ENCODE measurements at places on chromosomes 12 and 14.

GRCh38 chr12:128959901-128960300 lies 106.6 kb downstream of the GLT1D1 start:
- no peak for DNase-seq

DNA sequence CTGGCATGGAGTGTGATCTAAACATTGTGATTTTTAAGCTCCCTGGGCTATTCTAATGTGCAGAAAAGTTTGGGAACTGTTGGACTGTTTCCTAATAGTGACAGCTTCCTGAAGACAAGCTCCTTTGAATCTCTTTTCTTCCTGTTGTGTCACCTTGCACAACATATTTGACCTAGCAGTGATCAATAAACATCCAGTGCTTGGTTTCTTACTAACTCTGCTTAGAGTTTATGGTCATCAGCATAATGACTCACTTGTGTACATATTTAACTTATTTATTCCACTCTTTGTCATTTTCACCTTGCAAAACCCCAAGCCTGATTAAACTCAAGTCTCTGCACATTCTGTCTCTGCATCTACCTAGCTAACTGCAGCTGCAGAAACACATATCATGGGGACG lies 27.3 kb upstream of the TBC1D30 start:
- DNase-seq = peak; percentile 34

- peak; percentile 20 for DNase-seq
Observed at GRCh38 chr14:73462048-73462715, 3.8 kb upstream of the NUMB start.

GRCh38 chr14:24137529-24138395 lies 1.8 kb downstream of the PSME1 start:
- no peak for DNase-seq

GRCh38 chr12:97235102-97235501 lies 227.5 kb upstream of the RMST start:
- no peak for DNase-seq

GRCh38 chr12:45660330-45660729 lies 69.2 kb upstream of the ARID2 start:
- peak; percentile 85 for DNase-seq

DNA sequence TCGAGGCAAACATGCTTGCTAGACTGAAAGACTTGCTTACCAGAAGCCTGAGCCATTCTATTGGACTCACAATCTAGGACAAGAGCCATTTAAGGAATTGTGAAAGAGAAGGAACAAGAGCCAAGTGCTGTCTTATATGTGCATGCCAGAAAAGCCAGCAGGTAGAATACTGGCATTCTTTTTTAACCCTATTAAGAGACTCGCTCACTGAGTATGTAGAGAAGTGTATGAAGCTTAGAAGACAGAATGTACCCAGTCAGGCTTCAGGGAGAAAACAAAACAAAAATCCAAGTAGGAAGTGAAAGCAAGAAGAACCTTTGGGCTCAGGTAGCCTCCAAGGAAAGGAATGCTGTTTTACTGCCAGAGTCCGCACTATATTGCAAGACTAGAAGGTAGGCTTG lies 65.9 kb downstream of the DCAF5 start:
- DNase-seq = peak; percentile 57

GRCh38 chr14:69574263-69574953 lies at the start of gene CCDC177:
CCDC177 (minus strand) TSS chr14:69574871; CDS start chr14:69573622, 1,249 bp downstream.
- DNase-seq = peak; percentile 76

DNA sequence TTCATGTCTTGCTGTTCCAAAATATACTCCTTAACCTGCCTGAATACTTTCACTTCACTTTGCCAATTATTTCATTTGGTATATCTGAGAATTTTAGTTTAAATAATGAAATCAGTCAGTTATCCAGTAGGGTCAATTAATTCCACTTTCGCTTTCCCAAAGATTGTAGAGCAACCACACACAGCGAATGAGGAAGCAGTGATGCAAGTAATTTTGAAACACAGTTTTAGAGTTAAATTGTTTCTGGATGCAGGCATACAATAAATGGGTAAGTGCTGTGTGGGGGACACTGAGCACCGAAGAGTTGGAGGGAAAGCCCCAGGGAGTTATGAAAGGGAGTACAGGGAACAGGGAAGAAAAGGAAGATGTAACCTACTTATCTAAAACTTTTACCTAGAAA lies 62.8 kb downstream of the TSHR start:
- no peak for DNase-seq

- DNase-seq = no peak
Observed at GRCh38 chr14:52329678-52330369, 15.7 kb downstream of the PTGER2 start.

DNA sequence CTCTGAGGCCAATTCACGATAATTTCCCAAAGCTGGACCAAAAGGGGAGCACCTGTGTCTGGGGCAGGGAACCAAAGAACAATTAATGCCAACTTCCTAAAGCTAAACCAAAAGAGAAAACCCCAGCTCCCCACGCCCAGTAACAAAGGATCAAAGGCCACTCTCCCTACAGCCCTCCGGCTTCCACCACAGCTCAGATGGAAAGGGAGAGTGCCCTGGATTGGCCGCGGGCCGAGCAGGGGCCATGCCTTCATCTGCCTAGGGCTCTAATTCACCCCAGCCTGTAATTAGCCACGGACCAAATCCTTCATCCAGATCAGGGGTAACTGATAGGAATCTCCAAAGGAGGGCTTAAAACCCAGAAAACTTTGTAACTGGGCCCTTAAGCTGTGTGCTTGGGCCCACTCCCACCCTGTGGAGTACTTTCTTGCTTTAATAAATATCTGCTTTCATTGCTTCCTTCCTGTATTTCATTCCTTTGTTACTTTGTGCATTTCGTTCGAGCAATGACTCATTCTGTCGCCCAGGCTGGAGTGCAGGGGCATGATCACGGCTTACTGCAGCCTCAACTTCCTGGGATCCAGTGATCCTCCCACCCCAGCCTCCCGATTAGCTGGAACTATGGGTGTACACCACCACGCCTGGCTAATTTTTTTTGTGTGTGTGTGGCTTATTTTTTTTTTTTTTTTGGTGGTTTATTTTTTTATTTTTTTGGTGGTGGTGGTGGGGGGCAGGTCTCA lies 65.5 kb upstream of the PPP4R3A start:
- DNase-seq = no peak

- DNase-seq = no peak
Observed at GRCh38 chr12:108527166-108527496, 12.1 kb downstream of the FICD start.

GRCh38 chr14:30337456-30337855 lies 221.5 kb upstream of the G2E3 start:
- DNase-seq = peak; percentile 18

DNA sequence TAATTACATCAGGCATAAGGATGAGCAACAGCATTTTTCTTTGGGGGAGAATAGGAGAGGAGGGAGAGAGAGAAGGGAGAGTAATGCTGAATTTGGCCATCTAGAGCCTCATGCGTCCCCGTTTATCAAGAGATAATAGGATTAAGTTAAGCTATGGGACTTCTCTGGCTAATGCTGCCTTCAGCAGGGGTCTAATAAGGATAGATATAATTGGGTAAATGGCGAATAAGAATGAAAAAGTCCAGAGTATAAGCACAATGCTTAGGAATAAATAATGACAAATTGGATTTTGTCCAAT lies 470.0 kb downstream of the EGLN3 start:
- DNase-seq = no peak

GRCh38 chr12:90977224-90977623 lies 22.2 kb upstream of the CCER1 start:
- no peak for DNase-seq

DNA sequence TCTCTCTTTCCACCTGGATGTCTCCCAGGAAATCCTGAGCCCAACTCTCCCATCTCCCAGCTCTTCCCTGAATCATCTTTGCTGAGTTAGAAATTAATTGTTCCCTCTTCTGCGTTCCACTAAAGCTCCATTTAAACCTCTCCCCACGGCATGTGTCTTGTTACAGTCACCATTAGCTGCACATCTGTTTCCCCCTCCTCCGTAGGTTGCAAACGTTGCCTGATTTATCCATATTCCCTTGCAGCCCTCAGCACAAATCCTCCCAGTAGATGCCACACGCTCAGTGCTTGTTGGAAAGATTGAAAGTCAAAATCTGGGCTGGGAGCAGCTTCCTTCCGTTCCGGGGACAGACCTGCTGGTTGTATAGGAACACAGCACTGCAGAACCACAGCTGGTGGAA lies 90.4 kb downstream of the SLC24A4 start:
- DNase-seq = no peak

GRCh38 chr12:51672334-51672733 lies 81.3 kb downstream of the SCN8A start:
- no peak for DNase-seq

GRCh38 chr12:130878193-130879185 lies 6.6 kb downstream of the RAN start:
- DNase-seq = no peak

DNA sequence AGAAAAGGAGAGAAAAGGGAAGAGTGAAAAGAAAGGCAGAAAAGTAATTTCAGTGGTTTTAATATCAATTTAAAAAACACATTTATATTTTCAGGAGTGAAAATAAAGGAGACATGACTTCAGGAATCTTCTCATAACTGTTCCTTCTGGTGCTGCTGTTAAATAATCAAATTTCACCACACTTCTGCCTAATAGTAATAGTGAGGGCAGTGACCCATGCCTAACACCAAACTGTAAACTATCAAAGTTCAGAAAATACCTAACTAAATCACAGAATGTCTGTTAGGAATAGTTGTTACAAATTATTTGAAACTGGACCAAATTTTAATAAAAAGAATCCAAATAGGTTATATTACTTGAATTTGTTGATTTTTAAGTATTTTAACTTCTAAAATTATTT lies 169.4 kb downstream of the RPL10L start:
- no peak for DNase-seq

- DNase-seq = no peak
Observed at GRCh38 chr14:87059060-87059839, 933.7 kb downstream of the GALC start.

- DNase-seq = no peak
Observed at GRCh38 chr14:103708750-103709187, 6.5 kb downstream of the XRCC3 start.

DNA sequence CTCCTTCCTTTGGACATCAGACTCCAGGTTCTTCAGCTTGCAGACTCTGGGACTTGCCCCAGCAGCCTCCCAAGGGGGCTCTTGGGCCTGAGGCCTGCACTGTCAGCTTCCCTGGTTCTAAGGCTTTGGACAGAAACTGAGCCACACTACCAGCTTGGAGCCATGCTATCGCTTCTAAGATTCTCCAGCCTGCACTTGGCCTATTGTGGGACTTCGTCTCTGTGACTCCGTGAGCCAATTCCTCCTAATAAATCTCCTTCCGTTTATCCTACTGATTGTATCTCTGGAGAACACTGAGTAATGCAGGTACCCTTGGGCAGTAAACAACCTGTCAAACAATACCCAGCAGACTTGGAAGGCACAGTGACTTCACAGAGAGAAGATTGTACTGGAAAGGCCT lies 24.9 kb upstream of the RHOJ start:
- peak; percentile 76 for DNase-seq

DNA sequence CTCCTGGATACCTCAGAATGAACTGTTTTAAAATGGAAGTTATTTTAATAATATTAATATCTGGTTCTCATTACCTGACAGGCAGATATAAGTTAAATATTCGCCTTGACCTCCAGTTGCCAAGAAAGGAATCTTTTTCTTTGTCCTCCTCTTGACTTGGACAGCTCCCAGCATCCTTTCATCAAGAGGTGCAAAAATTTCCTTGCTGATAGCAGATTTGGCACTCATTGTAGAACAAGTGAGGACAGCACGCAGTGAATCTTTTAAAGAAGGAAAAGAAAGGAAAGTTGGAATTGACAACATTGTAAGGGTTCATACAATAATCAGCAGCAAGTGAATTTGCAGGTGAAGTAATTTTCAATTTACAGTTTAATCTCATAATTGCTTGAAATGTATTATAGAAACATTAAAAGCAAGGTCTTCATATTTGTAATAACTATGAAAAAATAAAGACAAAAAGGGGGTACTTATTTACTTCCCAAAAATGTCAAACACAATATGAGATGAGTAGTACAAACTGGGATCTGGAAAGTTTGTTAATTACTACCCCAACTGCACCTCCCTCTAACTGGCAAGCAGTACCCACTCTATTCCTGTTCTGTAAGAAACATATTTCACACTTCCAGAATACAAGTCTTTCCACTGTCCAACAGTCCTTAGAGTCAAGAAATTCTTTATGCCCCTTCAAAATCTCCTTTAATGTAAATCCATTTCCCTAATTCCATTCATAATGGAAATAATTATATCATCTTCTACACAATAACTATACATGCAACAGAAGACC lies 75.2 kb downstream of the STXBP6 start:
- no peak for DNase-seq

GRCh38 chr14:99077076-99077843 lies 194.7 kb downstream of the BCL11B start:
- DNase-seq = peak; percentile 24

- DNase-seq = peak; percentile 34
Observed at GRCh38 chr12:102833687-102834441, 83.2 kb downstream of the PAH start.

GRCh38 chr14:75522224-75522982 lies at the start of gene BATF:
BATF (plus strand) TSS chr14:75522469; CDS start chr14:75522683, 214 bp downstream.
- DNase-seq = no peak

- no peak for DNase-seq
Observed at GRCh38 chr12:47993491-47993890, 10.8 kb downstream of the COL2A1 start.

GRCh38 chr14:61484031-61484430 lies 162.7 kb downstream of the PRKCH start:
- no peak for DNase-seq

- peak; percentile 73 for DNase-seq
Observed at GRCh38 chr14:55130196-55130550, 1.1 kb downstream of the LGALS3 start.

DNA sequence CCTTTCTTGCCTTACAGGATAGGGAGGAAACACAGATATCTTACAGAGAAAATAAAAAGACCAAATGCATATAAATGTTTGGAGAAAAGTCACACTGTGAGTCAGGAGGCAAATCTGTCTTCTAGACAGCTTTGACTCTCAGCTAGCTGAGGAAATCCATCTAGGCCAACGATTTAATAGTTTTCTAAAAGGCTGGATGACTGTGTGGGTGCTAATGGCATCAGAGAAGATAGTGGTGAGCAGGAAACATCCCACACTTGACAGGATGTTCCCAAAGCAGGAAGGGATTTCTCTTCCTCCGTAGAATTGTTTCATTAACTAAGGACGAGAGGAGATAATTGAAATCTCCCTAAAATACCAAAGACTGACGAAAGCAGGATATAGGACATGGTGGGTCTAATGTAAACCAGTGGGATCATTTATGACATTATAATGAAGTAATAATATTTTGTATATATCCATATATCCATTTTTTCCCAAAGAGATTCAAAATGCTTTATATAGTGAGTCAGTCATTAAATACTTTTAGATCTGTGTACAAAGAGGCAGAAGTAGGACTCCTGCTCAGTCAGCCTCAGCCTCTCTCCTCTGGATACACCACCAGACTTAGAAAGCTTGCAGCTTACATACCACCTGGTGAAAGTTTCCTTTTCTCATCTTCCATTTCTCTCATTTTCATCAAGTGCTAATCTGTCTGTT lies 44.3 kb upstream of the PSMA6 start:
- no peak for DNase-seq

GRCh38 chr14:50231475-50232275 lies at the start of gene SOS2:
SOS2 (minus strand) TSS chr14:50231578; CDS start chr14:50231283, 295 bp downstream.
- DNase-seq = peak; percentile 87

- peak; percentile 43 for DNase-seq
Observed at GRCh38 chr14:71588028-71588427, 344.2 kb upstream of the RGS6 start.
